ENCODE measurements at places on chromosomes 5 and 9.

GRCh38 chr5:116354699-116355098, 219.9 kb downstream of the SEMA6A start:
- DNase-seq: no peak

DNA sequence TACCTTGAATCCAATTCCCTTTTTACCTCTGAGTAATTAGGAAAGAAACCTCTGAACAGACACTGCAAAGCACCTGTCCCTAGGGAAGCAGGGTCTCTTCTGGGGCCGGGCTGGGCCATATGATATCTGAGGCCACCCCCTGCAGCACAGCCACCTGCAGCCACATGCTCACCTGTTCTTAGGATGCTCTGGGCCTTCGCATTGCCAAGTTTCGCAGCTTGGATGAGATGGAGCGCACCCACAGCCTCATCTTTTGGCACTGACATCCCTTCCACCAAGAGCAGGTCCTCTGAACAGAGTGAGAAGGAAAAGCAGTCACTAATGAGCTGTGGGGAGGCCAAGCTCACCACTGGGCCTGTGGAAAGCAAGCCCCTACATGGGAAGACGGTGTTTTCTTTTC, 27.3 kb downstream of the CLTA start:
- no peak for DNase-seq

DNA sequence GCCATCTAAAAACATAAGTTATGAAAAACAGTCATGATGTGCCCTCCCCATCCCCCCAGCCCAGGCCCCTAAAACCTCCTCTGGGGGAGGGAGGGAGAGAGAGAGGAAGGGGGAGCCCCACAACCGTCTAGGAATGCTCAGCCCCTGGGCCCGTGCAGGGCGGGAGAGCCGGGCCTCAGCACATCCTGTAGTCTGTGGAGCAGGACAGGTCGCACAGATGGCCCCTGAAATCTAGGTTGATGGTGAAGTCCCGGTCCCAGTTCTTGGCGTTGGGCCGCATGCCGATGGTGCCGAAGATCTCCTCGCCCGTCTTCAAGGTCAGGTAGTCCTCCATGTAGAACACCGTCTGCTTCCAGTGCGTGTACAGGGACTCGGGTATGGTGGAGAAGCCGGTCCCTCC, 38.1 kb downstream of the RAB24 start:
- DNase-seq: no peak

GRCh38 chr5:122607818-122608217, 167.1 kb upstream of the SNX2 start:
- DNase-seq: peak; percentile 6

GRCh38 chr5:7653046-7653445, 197.9 kb downstream of the CFAP90 start:
- DNase-seq: no peak

DNA sequence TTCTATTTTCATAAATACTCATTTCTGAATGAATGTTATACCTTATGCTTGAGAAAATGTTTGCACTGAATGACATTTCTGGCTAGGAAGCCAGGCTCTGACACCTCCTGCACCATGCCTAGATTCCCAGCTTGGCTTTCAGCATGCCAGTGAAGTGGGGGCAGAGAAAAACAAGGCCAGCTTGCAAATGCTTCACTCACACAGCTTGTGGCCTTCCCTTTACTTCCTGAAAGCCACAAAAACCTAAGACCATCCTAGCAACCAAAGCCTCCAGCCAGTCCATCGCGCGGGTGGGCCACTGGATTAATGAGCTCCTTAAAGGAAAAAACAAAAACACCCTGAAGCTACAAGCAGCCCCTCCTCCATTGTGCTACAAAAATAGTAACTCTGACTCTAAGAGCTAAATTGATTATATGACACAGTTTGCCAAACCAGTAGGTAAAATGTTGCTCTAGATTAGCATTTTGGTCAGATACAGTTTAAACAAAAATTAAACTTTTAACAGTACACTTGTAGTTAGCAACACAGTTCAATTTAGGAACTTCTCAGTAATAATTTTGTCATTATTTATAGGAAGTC, 159.9 kb downstream of the TSSK1B start:
- no peak for DNase-seq

DNA sequence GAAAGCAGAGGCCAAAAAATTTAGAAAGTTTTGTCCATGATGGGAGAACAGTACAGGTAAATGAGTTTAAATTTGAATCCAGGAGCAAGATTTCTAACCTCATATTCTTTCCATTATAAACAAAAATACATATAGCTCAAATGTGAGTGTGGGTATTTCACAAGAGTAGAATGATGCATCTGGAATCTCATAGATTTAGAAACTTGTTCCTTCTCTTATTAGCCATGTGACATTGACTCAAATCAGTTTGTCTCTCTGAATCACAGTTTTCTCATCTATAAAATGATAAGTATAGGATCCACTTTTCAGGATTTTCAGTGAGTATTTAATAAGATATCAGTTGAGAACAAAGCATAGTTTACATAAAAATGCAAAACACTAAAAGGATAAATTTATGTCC, 436.3 kb upstream of the PAPPA start:
- peak; percentile 68 for DNase-seq

- DNase-seq: no peak
Measured at GRCh38 chr9:88689509-88690298, 154.7 kb downstream of the NXNL2 start.

DNA sequence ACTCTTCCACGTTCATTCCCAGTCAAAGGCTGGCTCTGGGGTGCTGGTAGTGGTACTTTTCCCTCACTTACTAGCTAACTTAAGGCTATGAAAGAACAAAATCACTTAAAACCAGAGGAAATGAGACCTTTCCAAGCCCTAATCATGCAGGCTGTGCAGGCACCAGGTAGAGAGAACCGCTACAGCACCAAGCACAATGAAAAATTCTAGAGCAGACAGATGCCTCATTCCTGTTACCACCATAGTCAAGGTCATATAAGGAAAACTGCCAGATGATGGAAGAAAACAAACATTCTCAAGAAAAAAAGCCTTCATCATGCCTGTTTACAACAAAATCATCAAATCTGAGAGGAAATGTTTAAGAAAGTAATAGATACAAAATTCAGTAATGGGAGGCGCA, 374.4 kb upstream of the PDE4D start:
- DNase-seq: no peak

DNA sequence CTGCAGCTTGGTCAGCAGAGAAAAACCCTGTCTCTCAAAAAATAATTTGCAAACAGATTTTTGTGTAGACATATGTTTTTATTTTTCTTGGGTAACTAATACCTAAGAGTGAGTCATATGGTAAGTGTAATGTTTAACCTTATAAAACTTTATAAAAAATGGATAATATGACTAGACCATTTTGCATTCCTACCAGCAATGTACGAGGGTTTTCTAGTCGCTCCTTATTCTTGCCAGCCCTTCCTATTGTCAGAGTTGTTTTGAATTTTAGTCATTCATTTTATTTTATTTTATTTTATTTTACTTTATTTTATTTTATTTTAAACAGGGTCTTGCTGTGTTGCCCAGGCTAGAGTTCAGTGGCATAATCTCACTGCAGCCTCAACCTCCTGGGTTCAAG, 37.8 kb downstream of the RABGAP1 start:
- peak; percentile 28 for DNase-seq

- peak; percentile 82 for DNase-seq
Measured at GRCh38 chr9:127968700-127969383, 11.9 kb downstream of the EEIG1 start.

DNA sequence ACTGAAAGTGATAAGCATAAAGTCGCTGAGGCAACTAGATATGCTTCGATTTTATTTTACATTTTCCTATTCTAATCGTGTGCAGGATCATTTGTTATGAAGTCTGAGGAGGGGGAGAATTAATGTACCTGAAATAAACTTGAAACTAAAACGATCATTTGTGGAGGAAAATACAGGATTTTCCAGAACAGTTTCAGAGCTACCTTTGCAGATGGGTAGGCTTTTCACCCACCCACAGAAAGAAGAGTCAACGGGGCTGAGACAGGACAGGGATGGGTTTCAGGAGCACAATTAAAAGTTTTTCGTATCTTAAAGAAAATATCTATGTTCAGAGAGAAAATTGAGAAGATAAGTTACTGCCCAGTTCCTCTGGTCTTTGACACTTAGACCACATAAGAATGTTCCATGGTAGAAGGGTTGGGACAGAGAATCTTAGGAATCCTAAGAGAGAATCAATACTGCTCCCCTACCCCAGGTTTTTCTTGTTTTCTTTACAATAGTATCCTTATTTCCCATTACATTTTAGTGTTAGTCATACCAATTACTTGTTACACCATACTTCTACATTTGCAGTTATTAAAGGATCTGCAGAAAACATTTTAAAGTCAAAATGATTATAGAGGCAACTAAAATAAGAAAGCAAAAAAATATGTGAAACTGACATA, 211.4 kb downstream of the DEPDC1B start:
- peak; percentile 46 for DNase-seq

- no peak for DNase-seq
Measured at GRCh38 chr9:6669881-6670280, 24.4 kb upstream of the GLDC start.

DNA sequence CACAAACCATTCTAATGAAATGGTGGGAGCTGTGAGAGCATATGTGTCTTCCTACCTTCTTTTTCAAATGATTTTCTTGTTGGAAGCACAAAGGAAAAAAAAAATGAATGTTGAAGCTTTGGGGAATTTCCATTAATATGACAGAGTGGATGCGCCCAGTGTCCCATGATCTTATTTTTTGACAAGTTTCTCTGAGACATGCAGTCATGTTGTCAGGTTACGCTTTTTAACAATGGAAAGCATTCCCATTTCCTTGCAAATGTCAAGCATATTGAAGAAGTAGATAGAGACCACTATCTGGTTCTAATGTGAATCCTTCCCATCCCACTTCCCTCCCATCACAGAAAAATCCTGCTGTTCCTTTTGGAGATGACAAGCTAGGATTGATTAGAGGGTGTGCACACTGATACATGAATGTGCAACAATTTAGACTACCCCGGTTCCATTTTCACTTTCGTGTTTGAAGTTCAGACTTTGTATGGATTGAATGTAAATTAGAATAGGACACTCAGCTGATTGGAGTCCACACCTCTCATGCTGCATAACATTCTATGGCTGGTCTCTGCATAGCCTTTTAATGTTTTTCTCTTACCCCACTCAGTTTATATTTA, 919.4 kb downstream of the TLE4 start:
- no peak for DNase-seq

- DNase-seq: no peak
Measured at GRCh38 chr9:126295082-126295477, 31.5 kb upstream of the MVB12B start.

- DNase-seq: peak; percentile 64
Measured at GRCh38 chr5:15691521-15691920, 191.5 kb downstream of the FBXL7 start.

DNA sequence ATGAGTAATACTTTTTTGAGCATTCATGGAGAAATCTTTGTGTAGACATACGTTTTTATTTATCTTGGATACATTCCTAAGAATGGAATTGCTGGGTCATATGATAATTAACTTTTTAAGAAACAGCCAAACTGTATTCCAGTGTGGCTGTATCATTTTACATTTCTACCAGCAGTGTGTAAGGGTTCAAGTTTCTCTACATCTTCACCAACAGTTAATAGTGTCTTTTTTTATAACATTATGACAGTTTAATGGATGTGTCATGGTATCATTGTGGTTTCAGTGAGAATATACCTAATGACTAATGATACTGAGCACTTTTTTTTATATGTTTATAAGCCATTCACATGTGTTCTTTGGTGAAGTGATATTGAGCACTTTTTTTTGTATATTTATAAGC, 52.4 kb downstream of the NIPBL start:
- peak; percentile 59 for DNase-seq

- DNase-seq: no peak
Measured at GRCh38 chr5:75214409-75214808, 22.3 kb downstream of the ANKRD31 start.

DNA sequence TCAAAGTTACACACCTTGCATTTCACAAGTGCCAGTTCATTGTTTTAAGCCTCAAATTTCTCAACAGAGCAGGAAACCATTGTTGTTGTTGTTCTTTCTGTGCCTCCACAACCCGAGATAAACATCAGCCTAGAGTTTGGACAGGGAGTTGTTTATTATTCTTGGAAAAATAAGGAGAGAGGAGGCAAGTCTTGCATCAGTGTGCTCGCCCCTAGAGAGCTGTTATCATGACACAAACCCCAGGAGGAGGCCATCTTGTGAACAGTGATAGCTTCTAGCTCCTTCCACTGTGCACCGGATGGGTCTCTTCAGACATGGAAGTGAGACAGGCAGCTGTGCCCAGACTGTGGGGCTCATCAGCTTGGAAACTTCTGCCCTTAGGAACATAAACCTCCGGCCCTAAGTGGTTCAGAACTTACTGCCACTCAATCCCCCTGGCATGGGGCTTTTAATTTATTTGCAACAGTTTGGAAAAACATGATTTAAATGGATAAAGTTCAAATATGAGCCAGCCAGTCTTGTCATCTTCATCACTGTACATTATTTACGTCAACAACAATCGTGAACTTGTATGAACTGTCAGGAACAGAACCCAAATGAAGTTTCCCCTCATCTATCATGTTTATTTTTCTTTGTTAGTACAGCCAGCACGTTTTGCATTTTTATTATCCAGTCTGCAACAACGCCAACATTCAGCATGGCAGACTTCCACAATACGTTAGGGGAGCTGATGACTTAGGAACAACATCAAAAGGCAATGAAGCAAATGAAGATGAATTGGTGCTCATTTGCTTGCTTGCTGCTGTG, 181.7 kb upstream of the S1PR3 start:
- DNase-seq: peak; percentile 85

DNA sequence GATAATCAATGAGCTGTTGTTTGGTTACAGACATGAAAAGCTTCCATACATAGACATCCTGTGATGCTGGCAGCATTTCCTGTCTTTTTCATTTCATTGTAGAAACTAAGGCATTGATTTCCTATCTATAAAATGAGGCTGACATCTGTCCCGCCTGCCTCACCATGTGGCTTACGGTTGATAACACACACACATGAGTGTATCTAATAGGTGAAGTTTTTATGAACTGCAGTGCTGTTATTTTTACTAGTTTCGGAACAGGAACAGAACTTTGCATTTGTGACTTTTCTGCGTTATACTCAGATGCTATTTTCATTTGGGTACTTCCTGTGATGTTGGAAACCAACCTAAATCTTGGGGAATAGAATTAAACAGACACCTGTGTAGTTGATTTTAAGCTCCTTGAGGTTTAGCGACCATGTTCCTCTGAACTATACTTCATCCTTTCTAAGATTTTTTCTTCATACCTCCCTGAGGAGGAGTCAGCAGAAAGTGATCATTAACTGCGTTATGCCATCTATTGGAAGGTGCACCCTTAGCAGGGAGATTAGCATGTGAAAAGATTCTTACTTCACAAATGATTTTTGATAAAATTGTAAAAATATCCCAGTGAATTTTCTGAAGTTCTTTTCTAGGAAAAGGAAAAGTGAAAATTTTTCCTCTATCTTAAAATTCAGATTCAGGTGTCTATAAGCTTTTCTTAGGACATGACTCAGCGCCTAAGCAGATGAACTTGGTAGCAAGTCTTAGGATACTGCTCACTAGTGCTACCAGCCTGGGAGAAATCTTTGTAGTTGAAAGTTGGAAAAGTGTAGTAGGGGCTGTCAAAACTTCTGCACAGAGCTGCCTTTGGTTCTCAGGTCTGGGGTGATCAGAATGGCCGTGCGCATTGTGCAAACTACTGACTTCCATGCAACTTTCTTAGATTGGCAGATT, 134.5 kb downstream of the TRIO start:
- no peak for DNase-seq

Data from fibroblast of gingiva (primary cell).